Esophagus squamous epithelium (tissue), 5 donors: ENCODE measurements at places on chromosomes 5 and 9.

- no peak overlapping the region for H3K4me3 ChIP-seq
- no peak for DNase-seq
- H3K36me3 ChIP-seq, result no peaks in the 10 kb centered on the region
- no peaks in the 10 kb centered on the region for H3K4me1 ChIP-seq
- no peaks in the 10 kb centered on the region for H3K27me3 ChIP-seq
These were observed 29.0 kb upstream of the CEMIP2 start for GRCh38 chr9:71797266-71797665.

- DNase-seq, result no peak
- H3K27ac ChIP-seq, result no peak overlapping the region
- no peaks in the 10 kb centered on the region for H3K27me3 ChIP-seq
- no peaks in the 10 kb centered on the region for H3K36me3 ChIP-seq
- H3K4me3 ChIP-seq, result no peak overlapping the region
- H3K4me1 ChIP-seq, result no peaks in the 10 kb centered on the region
These were observed 472.9 kb downstream of the PDE4D start for GRCh38 chr5:59420596-59420995.

- DNase-seq, result no peak
- H3K27ac ChIP-seq, result no peak overlapping the region
- H3K4me3 ChIP-seq, result no peak overlapping the region
- H3K4me1 ChIP-seq, result no peaks in the 10 kb centered on the region
- H3K36me3 ChIP-seq, result no peaks in the 10 kb centered on the region
- H3K27me3 ChIP-seq, result no peaks in the 10 kb centered on the region
These were observed 79.5 kb upstream of the ZSWIM6 start for GRCh38 chr5:61252643-61252925.

GRCh38 chr5:132546108-132546507 is 2.8 kb upstream of the IL5 start:
- H3K27me3 ChIP-seq, result no peaks in the 10 kb centered on the region
- no peaks in the 10 kb centered on the region for H3K4me1 ChIP-seq
- H3K4me3 ChIP-seq, result no peak overlapping the region
- no peak for DNase-seq
- no peak overlapping the region for H3K27ac ChIP-seq

GRCh38 chr9:125440411-125440810 is 178.8 kb downstream of the GAPVD1 start:
- no peaks in the 10 kb centered on the region for H3K4me1 ChIP-seq
- H3K36me3 ChIP-seq, result peaks cover 5% of the 10 kb centered on the region
- DNase-seq, result no peak
- H3K27ac ChIP-seq, result no peak overlapping the region
- no peak overlapping the region for H3K4me3 ChIP-seq

- H3K4me3 ChIP-seq, result no peak overlapping the region
- H3K4me1 ChIP-seq, result no peaks in the 10 kb centered on the region
- no peaks in the 10 kb centered on the region for H3K36me3 ChIP-seq
- no peaks in the 10 kb centered on the region for H3K27me3 ChIP-seq
These were observed 80.2 kb downstream of the MYO10 start for GRCh38 chr5:16855898-16856297.

DNA sequence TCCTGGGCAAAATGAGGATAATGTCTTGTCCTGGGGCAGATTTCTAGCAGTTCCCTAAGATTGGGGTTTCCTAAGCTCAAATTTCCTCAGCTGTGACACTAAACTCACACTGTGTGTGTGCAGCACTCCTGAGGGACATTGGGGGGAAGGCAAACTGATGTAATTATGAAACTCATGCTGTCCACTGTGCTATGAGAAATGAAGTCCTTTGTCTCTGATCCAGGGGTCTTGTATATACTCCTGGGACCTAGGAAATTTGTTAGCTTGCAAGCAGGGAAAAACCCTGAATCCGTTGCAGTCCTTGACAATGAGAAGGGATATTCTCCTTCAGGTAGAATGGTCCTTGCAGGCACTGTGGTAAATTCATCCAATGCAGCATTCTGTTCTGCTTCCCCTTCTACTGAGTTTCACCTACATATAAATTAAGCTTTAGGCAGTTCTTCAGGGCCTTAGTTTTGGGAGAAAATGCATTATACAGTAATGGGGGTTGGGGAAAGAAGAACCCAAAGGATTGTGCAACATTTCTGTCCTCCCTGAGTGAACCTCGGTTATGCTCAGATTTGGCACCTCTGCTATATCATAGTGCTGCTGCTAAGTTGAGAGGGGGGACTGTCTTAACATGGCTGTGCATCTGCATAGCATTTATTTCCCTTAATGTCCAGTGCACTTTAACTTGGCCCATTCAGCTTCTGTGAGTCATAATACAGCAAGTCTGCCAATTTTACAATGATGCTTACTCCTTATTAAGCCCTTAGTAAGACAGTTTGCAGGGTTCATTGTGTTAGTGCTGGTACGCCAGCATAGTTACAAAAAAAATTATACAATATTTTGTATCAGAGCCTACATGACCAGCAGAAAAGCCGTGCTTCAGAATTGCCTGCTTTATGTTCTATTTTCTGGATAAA is 80.2 kb downstream of the PJA2 start:
- H3K27ac ChIP-seq, result peak overlapping the region; percentile 27
- H3K36me3 ChIP-seq, result no peaks in the 10 kb centered on the region
- peaks cover 6% of the 10 kb centered on the region for H3K4me1 ChIP-seq
- no peak overlapping the region for H3K4me3 ChIP-seq
- H3K27me3 ChIP-seq, result no peaks in the 10 kb centered on the region

GRCh38 chr5:1801967-1802295 is 724 bp downstream of the NDUFS6 start:
- peaks cover 9% of the 10 kb centered on the region for H3K4me1 ChIP-seq
- no peaks in the 10 kb centered on the region for H3K27me3 ChIP-seq
- H3K36me3 ChIP-seq, result peaks cover 10% of the 10 kb centered on the region
- peak overlapping the region; percentile 96 for H3K4me3 ChIP-seq
- no peak for DNase-seq

GRCh38 chr9:112831969-112832368 is 58.7 kb downstream of the SLC46A2 start:
- no peaks in the 10 kb centered on the region for H3K27me3 ChIP-seq
- no peak for DNase-seq
- H3K4me1 ChIP-seq, result peaks cover 3% of the 10 kb centered on the region
- H3K27ac ChIP-seq, result peak overlapping the region; percentile 56

DNA sequence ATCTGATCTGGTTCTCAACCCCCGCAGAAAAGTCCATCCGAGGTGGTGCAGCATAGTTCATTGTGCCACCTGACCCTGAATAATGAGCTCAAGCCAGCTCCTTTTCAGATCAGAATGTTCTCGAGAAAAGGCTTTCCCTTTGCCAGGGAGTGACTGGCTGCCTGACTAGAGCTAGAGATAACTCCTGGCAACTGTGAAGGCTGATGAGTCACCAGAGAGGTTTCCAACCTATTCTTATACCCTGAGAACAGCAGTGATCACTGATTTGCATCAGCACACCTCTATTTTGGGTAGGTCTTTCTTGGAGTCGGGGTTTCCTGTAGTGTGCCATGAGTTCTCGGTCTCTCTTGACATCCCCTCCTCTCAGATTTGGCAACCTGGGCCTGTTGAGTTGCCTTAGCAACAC is 127.9 kb downstream of the PIK3R1 start:
- peaks cover 9% of the 10 kb centered on the region for H3K4me1 ChIP-seq
- H3K27me3 ChIP-seq, result no peaks in the 10 kb centered on the region
- no peaks in the 10 kb centered on the region for H3K36me3 ChIP-seq

GRCh38 chr5:115847290-115847689 is 5.6 kb downstream of the AP3S1 start:
- DNase-seq, result no peak
- peaks cover 66% of the 10 kb centered on the region for H3K4me1 ChIP-seq
- H3K27ac ChIP-seq, result no peak overlapping the region
- H3K4me3 ChIP-seq, result no peak overlapping the region
- no peaks in the 10 kb centered on the region for H3K27me3 ChIP-seq
- H3K36me3 ChIP-seq, result no peaks in the 10 kb centered on the region

GRCh38 chr9:78248635-78249034 is 12.8 kb downstream of the CEP78 start:
- H3K4me3 ChIP-seq, result no peak overlapping the region
- H3K36me3 ChIP-seq, result no peaks in the 10 kb centered on the region
- no peak overlapping the region for H3K27ac ChIP-seq
- DNase-seq, result no peak

GRCh38 chr5:73480500-73480899 is 17.7 kb upstream of the BTF3 start:
- no peak for DNase-seq
- H3K27me3 ChIP-seq, result no peaks in the 10 kb centered on the region
- H3K4me1 ChIP-seq, result no peaks in the 10 kb centered on the region
- H3K4me3 ChIP-seq, result no peak overlapping the region
- no peaks in the 10 kb centered on the region for H3K36me3 ChIP-seq

GRCh38 chr5:140020601-140021177 is 22.4 kb downstream of the NRG2 start:
- no peak for DNase-seq
- no peaks in the 10 kb centered on the region for H3K27me3 ChIP-seq
- no peak overlapping the region for H3K4me3 ChIP-seq
- H3K27ac ChIP-seq, result peak overlapping the region; percentile 9

- H3K36me3 ChIP-seq, result no peaks in the 10 kb centered on the region
- H3K4me1 ChIP-seq, result peaks cover 10% of the 10 kb centered on the region
- DNase-seq, result no peak
- H3K27me3 ChIP-seq, result no peaks in the 10 kb centered on the region
These were observed 14.6 kb upstream of the RNU6ATAC start for GRCh38 chr9:134178768-134179551.

- H3K27ac ChIP-seq, result no peak overlapping the region
- peaks cover 8% of the 10 kb centered on the region for H3K4me1 ChIP-seq
- H3K4me3 ChIP-seq, result no peak overlapping the region
- no peaks in the 10 kb centered on the region for H3K36me3 ChIP-seq
These were observed 90.0 kb downstream of the PCSK1 start for GRCh38 chr5:96343094-96343493.

DNA sequence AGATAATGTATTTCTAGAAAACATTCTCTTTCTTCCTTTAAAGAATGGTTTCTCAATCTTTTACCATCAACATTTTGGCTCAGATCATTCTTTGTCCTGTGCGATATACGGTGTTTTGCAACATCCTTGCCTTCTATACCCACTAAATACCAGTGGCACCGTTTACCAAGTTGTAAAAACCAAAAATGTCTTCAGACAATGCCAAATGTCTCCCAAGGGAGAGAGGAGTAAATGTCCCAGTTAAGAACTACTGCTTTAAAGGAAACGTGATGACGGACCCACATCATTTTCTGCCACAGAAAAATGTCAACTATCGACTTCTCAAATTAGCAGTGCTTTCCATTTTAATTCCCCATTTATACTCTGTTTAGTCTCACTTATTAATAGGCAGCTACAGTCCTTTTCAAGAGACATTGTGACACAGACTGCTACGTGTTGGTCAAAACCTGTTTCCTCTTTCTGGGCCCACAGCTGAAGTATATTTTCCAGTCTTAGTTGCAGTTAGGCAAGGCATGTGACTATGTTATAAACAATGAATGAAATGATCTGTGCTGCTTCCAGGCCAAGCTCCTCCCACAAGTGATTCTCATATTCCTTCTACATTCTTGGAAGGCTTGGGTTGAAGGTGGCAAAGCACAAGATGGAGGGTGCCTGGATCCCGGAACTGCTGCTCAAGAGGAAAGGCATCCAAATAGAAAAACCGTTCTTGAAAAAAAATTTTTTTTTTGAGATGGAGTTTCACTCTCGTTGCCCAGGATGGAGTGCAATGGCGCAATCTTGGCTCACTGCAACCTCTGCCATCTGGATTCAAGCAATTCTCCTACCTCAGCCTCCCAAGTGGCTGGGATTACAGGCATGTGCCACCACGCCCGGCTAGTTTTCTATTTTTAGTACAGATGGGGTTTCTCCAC is 8.8 kb downstream of the PRXL2C start:
- H3K4me1 ChIP-seq, result peaks cover 5% of the 10 kb centered on the region
- no peak overlapping the region for H3K27ac ChIP-seq
- DNase-seq, result no peak
- peaks cover 11% of the 10 kb centered on the region for H3K36me3 ChIP-seq
- H3K27me3 ChIP-seq, result no peaks in the 10 kb centered on the region
- no peak overlapping the region for H3K4me3 ChIP-seq

DNA sequence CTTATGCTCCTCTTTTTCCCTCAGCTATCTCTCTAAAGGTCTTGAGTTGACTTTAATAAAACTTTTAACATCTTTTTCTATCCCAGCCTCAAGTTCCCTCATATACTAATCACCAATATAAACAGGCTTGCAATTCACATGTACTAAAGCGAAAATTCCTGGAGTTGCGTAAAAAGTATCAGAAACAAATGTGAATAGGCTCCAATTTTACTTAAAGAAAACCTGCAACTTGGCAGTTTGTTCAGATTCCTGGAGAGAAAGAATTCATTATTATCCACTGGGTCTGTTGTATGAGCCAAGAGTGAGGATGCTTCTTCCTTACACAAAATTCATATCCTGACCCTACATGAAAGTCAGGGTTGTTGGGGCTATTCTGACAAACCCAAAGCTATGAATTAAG is 384.2 kb downstream of the DTWD2 start:
- no peaks in the 10 kb centered on the region for H3K36me3 ChIP-seq
- no peak overlapping the region for H3K27ac ChIP-seq
- no peaks in the 10 kb centered on the region for H3K4me1 ChIP-seq
- no peak overlapping the region for H3K4me3 ChIP-seq
- H3K27me3 ChIP-seq, result no peaks in the 10 kb centered on the region
- no peak for DNase-seq

GRCh38 chr9:20906326-20906725 is 125.1 kb downstream of the HACD4 start:
- no peak overlapping the region for H3K4me3 ChIP-seq
- H3K4me1 ChIP-seq, result no peaks in the 10 kb centered on the region
- no peaks in the 10 kb centered on the region for H3K36me3 ChIP-seq
- no peak overlapping the region for H3K27ac ChIP-seq

- H3K27me3 ChIP-seq, result no peaks in the 10 kb centered on the region
- H3K27ac ChIP-seq, result no peak overlapping the region
- no peak for DNase-seq
- H3K4me1 ChIP-seq, result no peaks in the 10 kb centered on the region
- H3K36me3 ChIP-seq, result no peaks in the 10 kb centered on the region
These were observed 101.9 kb upstream of the EFNA5 start for GRCh38 chr5:107772418-107773310.

DNA sequence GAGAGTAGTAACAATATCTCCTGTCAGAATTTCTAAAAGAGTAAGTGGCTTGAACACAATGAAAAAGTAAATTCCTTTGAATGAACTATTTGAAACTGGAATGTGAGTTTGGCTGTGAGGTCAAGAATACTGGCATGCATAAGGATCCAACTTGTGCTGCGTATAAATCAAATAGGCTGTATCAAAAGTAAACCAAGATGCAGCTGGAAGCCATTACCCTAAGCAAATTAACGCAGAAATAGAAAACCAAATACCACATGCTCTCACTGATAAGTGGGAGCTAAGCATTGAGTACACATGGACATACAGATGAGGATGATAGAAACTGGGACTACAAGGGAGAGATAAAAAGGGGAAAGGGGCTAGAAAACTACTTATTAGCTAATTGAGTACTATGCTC is 24.0 kb upstream of the SRFBP1 start:
- no peaks in the 10 kb centered on the region for H3K4me1 ChIP-seq
- H3K27me3 ChIP-seq, result no peaks in the 10 kb centered on the region
- H3K36me3 ChIP-seq, result no peaks in the 10 kb centered on the region
- H3K4me3 ChIP-seq, result no peak overlapping the region
- DNase-seq, result no peak

DNA sequence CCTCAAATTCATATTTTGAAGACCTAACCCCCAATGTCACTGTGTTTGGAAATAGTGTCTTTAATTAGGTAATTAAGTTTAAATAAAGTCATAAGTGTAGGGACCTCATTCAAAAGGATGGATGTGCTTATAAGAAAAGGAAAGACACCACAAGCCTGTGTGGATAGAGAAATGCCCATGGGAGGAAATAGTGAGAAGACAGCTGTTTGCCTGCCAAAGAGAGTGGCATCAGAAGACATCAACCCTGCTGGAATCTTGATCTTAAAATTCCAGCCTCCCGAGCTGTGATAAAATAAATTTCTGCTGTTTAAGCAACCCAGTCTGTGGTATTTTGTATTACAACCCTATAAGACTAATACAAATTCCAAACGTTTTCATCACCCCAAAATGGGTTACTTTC is 1867.9 kb upstream of the NUDT12 start:
- no peaks in the 10 kb centered on the region for H3K27me3 ChIP-seq
- no peaks in the 10 kb centered on the region for H3K36me3 ChIP-seq
- H3K4me1 ChIP-seq, result no peaks in the 10 kb centered on the region
